ENCODE measurements at places on chromosomes 16 and 17. TPM values are rescaled to one million over a fixed set of nuclear protein-coding genes. Genes with fewer than 3 reads are reported as not detected.

The LRRC3C gene
- not detected for total RNA-seq

The EXOSC6 gene
- 19.2 TPM for total RNA-seq

The OR4D1 gene
- total RNA-seq = not detected

The CTRB1 gene
- total RNA-seq = 20,352 TPM

The HBA1 gene
- not detected for total RNA-seq

The USP43 gene
- total RNA-seq = 6.9 TPM

The SNTB2 gene
- 13.5 TPM for total RNA-seq

The NGFR gene
- 10.1 TPM for total RNA-seq

The TUBB3 gene
- total RNA-seq = 2.9 TPM

The MMP28 gene
- total RNA-seq = 8.3 TPM

The GAS7 gene
- 8.0 TPM for total RNA-seq

The COX4I1 gene
- 259 TPM for total RNA-seq

The CES5A gene
- total RNA-seq = not detected

The CSH2 gene
- not detected for total RNA-seq

The CMTM1 gene
- total RNA-seq = not detected

The PPM1E gene
- total RNA-seq = 0.66 TPM

The CSH1 gene
- total RNA-seq = not detected

The CSNK1D gene
- total RNA-seq = 116 TPM

The MYH2 gene
- total RNA-seq = not detected

The ATP1B2 gene
- total RNA-seq = 1.3 TPM

The C17orf100 gene
- total RNA-seq = 6.2 TPM

The RFWD3 gene
- total RNA-seq = 10.5 TPM

The TRAPPC2L gene
- 7.6 TPM for total RNA-seq

The CDRT15 gene
- not detected for total RNA-seq

The WNK4 gene
- 0.26 TPM for total RNA-seq

The MYH1 gene
- not detected for total RNA-seq

The XYLT1 gene
- total RNA-seq = 15.2 TPM

The KCNJ18 gene
- not detected for total RNA-seq

The SEC14L5 gene
- not detected for total RNA-seq

The NLRC3 gene
- 1.3 TPM for total RNA-seq

The KRTAP4-9 gene
- not detected for total RNA-seq

The AIPL1 gene
- not detected for total RNA-seq

The CIBAR2 gene
- not detected for total RNA-seq

The EFCAB5 gene
- under 0.01 TPM for total RNA-seq

The ELMO3 gene
- total RNA-seq = 24.1 TPM

The PIRT gene
- not detected for total RNA-seq

The GNG13 gene
- total RNA-seq = not detected

The SNX20 gene
- total RNA-seq = 2.1 TPM

The BIRC5 gene
- not detected for total RNA-seq

The PLEKHG4 gene
- 29.6 TPM for total RNA-seq

The CARHSP1 gene
- total RNA-seq = 16.5 TPM

The INCA1 gene
- not detected for total RNA-seq

The CRHR1 gene
- total RNA-seq = not detected

The RRAD gene
- total RNA-seq = not detected

The KRTAP16-1 gene
- not detected for total RNA-seq

The TBC1D3I gene
- not detected for total RNA-seq

The CLEC19A gene
- not detected for total RNA-seq

The C17orf113 gene
- total RNA-seq = 4.4 TPM

The HEATR9 gene
- total RNA-seq = not detected

The NACA2 gene
- not detected for total RNA-seq

The DHRS7C gene
- not detected for total RNA-seq

The KRT40 gene
- not detected for total RNA-seq

The FOXF1 gene
- 7.3 TPM for total RNA-seq

Measured in body of pancreas (tissue), 4 donors.